ENCODE measurements at places on chromosomes 11 and 22. TPM values are rescaled to one million over a fixed set of nuclear protein-coding genes. Genes with fewer than 3 reads are reported as not detected.

DNA sequence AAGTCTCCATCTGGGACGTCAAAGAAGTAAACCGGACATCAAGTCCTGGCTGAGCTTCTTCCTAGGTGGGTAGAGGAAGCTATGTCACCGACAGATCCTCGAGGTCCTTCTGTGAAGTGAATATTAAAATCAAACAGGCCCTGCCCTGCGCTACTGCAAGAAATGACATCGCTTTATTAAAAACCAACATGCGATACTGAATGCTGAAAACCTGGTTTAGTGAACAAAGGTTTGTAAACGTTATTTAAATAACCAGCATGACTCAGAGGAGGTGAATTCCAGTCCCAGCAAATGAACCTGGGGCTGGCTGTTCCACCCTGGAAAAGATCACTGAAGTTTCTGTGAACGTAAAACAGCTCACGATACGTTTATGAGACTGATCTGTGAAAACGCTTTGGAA is 645 bp downstream of the RTCB start:
- H3K27ac ChIP-seq, result peak overlapping the region; percentile 33
- peaks cover 2% of the 10 kb centered on the region for H3K4me1 ChIP-seq

- H3K36me3 ChIP-seq, result no peaks in the 10 kb centered on the region
- H3K27me3 ChIP-seq, result no peaks in the 10 kb centered on the region
- H3K4me1 ChIP-seq, result no peaks in the 10 kb centered on the region
Measured at GRCh38 chr11:50037251-50037650, 4.6 kb downstream of the OR4C45 start.

DNA sequence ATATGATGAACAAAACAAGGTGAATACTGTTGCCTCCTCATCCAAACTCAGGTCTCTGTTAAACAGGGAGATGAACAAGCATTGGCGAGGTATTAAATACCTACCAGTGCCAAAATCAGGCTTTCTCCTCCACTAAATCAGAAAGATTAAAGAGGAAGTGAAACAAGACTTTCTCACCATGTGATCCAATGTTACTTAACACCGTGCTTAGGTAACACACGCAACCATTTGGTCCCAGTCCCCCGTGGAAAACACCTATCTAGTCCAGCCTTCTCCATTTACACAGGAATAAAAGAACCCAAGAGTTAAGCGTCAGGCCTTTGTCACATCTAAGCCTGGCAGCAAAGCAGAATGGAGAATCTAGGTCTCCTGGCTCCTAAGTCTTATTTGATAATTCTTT is 34.5 kb downstream of the TENM4 start:
- no peaks in the 10 kb centered on the region for H3K36me3 ChIP-seq
- no peak for DNase-seq
- no peak overlapping the region for H3K27ac ChIP-seq
- H3K27me3 ChIP-seq, result no peaks in the 10 kb centered on the region
- no peaks in the 10 kb centered on the region for H3K4me1 ChIP-seq
- no peak overlapping the region for H3K4me3 ChIP-seq

GRCh38 chr22:37677493-37677974 is 2.1 kb downstream of the LGALS1 start:
- H3K36me3 ChIP-seq, result no peaks in the 10 kb centered on the region
- H3K4me3 ChIP-seq, result peak overlapping the region; percentile 49
- H3K27me3 ChIP-seq, result no peaks in the 10 kb centered on the region
- peak overlapping the region; percentile 85 for H3K27ac ChIP-seq
- no peak for DNase-seq
- H3K4me1 ChIP-seq, result peaks cover 16% of the 10 kb centered on the region

DNA sequence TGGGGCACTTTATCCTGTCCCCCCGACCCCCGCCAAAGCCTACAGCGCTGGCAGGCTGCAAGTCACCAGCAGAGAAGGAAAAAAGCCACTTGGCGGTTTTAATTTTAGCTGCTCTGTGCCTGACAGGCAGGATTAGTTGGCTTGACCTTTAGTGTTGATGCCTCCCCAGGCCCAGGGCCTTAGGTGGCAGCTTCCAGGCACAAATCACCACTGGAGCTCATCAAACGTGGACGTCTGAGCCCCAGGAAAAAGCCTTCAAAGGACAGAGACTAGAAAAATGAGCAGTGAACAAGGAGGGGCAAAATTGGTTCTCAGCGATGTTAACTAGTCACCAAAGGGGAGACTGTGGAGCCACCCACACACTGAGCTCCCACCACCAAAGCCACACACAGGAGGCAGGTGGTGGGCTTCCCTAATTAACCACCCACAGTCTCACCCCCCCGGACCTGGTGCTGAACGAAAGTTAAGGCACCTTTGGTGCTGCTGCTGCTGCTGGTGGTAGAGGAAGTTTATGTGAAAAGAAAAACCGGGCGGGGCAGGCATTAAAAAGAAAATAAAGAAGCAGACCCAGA is 4.4 kb upstream of the PYGM start:
- no peaks in the 10 kb centered on the region for H3K27me3 ChIP-seq
- H3K36me3 ChIP-seq, result peaks cover 26% of the 10 kb centered on the region
- H3K4me1 ChIP-seq, result peaks cover 6% of the 10 kb centered on the region
- no peak for DNase-seq

DNA sequence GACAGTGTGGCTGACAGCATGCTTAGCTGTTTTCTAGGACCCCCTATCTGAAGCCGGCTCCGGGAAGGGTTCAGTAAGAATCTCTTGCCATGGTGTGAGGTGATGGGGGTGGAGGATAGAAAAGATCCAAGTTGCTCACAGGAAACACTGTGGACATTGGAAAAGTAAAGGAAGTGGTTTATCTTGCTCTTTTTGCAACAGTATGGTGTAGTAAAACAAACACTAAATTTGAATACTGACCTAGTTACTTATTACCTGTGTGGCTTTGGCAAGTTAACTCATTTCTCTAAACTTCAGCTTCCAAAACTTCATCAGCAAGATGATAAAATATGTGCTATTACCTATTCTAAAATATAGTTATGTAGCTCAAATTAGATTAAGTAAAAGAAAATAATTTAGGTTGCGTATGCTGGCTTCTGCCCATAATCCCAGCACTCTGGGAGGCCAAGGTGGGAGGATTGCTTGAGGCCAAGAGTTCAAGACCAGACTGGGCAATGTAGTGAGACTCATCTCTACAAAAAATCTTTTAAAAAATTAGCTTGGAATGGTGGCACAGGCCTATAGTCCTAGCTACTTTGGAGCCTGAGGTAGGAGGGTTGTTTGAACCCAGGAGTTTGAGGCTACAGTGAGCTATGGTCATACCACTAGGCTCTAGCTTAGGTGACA is 51.6 kb upstream of the APOA1 start:
- no peaks in the 10 kb centered on the region for H3K4me1 ChIP-seq
- no peak overlapping the region for H3K4me3 ChIP-seq
- no peaks in the 10 kb centered on the region for H3K36me3 ChIP-seq
- H3K27ac ChIP-seq, result no peak overlapping the region
- no peaks in the 10 kb centered on the region for H3K27me3 ChIP-seq
- DNase-seq, result no peak

GRCh38 chr11:64697663-64698375 is 25.2 kb downstream of the NRXN2 start:
- no peak overlapping the region for H3K4me3 ChIP-seq
- no peak overlapping the region for H3K27ac ChIP-seq
- no peaks in the 10 kb centered on the region for H3K36me3 ChIP-seq

DNA sequence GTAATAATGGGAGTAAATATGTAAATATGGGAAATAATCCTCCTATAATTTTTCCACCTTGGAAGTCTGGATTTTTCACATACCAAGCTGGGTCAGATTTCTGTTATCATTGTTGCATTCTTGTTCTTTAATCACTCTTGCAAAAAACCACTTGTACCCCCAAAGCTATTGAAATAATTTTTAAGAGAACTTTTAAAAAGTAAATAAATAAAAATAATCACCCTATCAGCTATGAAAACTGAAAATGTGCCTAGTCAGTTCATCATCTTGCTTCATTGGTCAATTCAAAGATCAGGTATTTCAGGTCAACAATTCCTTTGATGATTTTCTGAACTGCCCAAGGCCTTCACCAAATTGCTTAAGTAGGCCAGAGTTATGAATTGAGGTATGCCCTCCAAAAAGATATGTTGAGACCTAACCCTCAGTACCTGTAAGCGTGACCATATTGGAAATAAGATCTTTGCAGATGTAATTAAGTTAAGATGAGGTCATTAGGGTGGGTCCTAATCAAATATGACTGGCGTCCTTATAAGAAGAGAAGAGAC is 95.8 kb downstream of the PIWIL4 start:
- H3K4me1 ChIP-seq, result no peaks in the 10 kb centered on the region
- H3K27ac ChIP-seq, result no peak overlapping the region
- no peak overlapping the region for H3K4me3 ChIP-seq
- DNase-seq, result no peak
- no peaks in the 10 kb centered on the region for H3K27me3 ChIP-seq
- H3K36me3 ChIP-seq, result no peaks in the 10 kb centered on the region

DNA sequence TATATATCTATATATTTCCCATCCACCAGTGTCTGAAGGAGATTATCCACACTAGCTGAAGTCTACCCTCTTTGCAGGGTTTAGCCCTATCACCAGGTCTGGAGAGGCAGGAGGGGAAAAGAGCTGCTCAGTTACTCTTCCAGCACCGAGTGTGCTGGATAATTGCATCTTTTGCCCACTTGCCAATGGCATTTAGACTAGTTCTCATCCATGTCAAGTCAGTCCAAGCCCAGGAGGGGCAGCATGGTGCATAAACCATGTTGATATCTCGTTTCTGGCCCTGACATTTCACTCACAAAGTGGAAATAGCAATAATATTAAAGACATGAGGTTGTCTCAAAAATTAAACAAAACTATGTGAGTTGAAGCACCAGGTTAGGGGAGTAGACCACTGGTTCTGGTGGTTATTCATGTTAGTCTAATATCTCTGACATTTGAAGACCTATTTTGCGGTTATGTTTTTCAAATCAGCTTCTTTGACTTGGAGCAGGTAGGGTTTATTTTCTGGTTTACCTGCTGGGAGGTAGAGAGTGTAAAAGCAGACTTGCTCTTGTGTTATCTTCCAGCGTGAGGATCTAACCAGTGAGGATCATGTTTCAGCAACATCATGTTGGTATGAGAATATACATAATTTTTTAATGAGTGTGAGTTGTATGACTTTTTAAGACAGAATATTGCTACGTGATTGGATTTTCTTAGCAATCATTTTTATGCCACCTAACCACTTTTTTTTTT is 273.2 kb upstream of the KIRREL3 start:
- no peak overlapping the region for H3K27ac ChIP-seq
- no peak overlapping the region for H3K4me3 ChIP-seq
- H3K36me3 ChIP-seq, result no peaks in the 10 kb centered on the region
- H3K4me1 ChIP-seq, result no peaks in the 10 kb centered on the region

DNA sequence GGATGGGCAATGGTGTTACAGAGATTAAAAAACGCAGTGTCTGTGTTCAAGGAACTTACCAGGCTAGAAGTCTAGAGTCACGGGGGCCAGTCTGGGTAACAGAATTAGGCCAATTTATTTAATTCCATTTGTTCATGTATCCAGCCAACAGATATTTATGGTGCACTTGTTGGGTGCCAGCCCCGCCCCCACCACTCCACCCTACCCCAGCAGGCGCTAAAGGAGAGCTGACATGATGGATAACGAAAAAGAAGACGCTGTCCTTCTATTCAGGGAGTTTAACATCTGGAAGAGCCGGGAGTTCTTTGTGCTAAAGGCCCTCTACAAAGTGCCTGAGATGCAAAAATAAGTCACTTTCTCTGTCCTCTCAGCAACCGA is 1.1 kb upstream of the BMAL1 start:
- H3K27me3 ChIP-seq, result no peaks in the 10 kb centered on the region
- DNase-seq, result no peak
- peak overlapping the region; percentile 90 for H3K4me3 ChIP-seq
- peak overlapping the region; percentile 73 for H3K27ac ChIP-seq
- H3K4me1 ChIP-seq, result no peaks in the 10 kb centered on the region
- no peaks in the 10 kb centered on the region for H3K36me3 ChIP-seq

GRCh38 chr22:25447067-25447685 is 117.3 kb upstream of the GRK3 start:
- no peaks in the 10 kb centered on the region for H3K36me3 ChIP-seq
- no peaks in the 10 kb centered on the region for H3K27me3 ChIP-seq
- no peak overlapping the region for H3K4me3 ChIP-seq
- no peak for DNase-seq
- H3K4me1 ChIP-seq, result no peaks in the 10 kb centered on the region
- H3K27ac ChIP-seq, result no peak overlapping the region

DNA sequence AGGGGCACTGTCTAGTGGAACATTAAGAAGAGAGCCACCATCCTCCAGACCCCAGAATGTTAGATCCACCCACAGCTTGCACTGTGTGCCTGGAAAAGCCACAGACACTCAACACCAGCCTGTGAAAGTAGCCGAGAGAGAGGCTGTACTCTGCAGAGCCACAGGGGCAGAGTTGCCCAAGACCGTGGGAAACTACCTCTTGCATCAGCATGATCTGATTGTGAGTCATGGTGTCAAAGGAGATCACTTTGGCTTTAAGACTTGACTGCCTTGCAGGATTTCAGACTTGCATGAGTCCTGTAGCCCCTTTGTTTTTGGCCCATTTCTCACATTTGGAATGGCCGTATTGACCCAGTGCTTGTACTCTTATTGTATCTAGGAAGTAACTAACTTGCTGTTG is 115.9 kb upstream of the CCDC179 start:
- H3K36me3 ChIP-seq, result no peaks in the 10 kb centered on the region
- no peaks in the 10 kb centered on the region for H3K4me1 ChIP-seq
- no peak for DNase-seq
- no peak overlapping the region for H3K27ac ChIP-seq
- H3K4me3 ChIP-seq, result no peak overlapping the region

DNA sequence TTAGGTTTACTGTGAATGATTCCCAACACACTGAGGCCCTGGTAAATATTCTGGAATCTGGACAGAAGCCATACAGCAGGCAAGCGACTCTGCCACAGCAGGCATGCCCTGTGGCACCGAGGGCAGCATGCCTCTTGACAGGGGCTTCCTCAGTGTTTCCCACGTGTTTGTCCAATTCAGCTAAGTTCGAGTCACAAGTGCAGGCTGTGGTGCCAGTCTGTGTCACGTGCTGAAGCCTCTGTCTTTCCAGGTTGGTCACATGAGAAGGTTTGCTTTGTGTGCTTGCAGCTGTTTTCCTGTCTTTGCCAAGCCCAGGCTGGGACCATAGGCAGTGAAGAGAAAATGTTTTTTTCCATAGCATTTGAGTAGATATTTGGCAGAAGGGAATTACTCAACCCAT is 2.4 kb upstream of the PPFIBP2 start:
- peak overlapping the region; percentile 86 for H3K27ac ChIP-seq
- DNase-seq, result peak; percentile 89
- no peaks in the 10 kb centered on the region for H3K36me3 ChIP-seq
- peaks cover 17% of the 10 kb centered on the region for H3K4me1 ChIP-seq
- H3K27me3 ChIP-seq, result no peaks in the 10 kb centered on the region

- H3K27me3 ChIP-seq, result no peaks in the 10 kb centered on the region
- no peaks in the 10 kb centered on the region for H3K4me1 ChIP-seq
- DNase-seq, result no peak
- peak overlapping the region; percentile 53 for H3K27ac ChIP-seq
- H3K4me3 ChIP-seq, result no peak overlapping the region
Measured at GRCh38 chr11:86559311-86559945, 113.0 kb downstream of the ME3 start.

GRCh38 chr11:14500181-14500651 is 605 bp upstream of the COPB1 start:
- peak overlapping the region; percentile 90 for H3K27ac ChIP-seq
- DNase-seq, result peak; percentile 67
- no peaks in the 10 kb centered on the region for H3K36me3 ChIP-seq
- H3K4me3 ChIP-seq, result peak overlapping the region; percentile 71
- no peaks in the 10 kb centered on the region for H3K4me1 ChIP-seq
- no peaks in the 10 kb centered on the region for H3K27me3 ChIP-seq

- H3K4me1 ChIP-seq, result no peaks in the 10 kb centered on the region
- H3K4me3 ChIP-seq, result no peak overlapping the region
- DNase-seq, result no peak
- no peaks in the 10 kb centered on the region for H3K27me3 ChIP-seq
- no peaks in the 10 kb centered on the region for H3K36me3 ChIP-seq
Measured at GRCh38 chr11:75470476-75471080, 37.6 kb upstream of the KLHL35 start.

The ASPHD2 gene
- 3.6 TPM for total RNA-seq

The SCGB1D2 gene
- not detected for total RNA-seq

The PHOX2A gene
- not detected for total RNA-seq

The MUC5AC gene
- 0.45 TPM for total RNA-seq

The FAM83F gene
- total RNA-seq, result 26.2 TPM
